Cortex of kidney (tissue), 1 donor: ENCODE measurements at places on chromosomes 12 and 14.

GRCh38 chr14:104830781-104831180 is 29.9 kb downstream of the ZBTB42 start:
- no peak for DNase-seq

DNA sequence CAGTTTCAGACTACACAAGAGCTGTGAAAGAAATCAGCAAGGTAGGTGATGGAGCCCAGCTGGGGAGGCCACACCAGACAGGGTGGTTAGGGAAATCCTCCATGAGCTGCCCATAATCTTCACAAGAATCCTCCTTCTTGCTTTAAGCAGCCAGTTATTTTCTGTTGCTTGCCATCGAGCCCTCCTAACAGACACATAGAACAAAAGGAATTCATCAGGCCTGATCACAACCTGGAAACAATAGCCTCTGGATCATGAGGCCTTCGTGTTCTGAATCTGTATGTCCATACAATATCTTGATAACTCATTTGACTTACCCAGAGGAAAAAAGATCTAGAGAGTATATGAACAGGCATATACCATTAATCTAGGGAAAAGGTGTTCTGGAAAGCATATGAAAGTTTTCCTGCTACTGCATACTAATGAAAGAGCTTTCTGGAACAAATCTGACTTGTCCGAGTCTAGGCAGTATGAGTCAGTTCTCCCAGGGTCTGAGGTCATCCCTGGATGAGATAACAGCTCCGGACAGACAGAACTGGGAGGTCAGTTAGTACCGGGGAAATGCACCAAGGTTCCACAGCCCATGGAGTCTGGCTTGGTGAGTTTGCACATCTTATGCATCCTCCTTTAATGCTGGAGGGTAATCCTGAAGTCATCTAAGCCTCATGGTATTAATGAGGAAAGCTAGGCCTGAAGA is 52.8 kb upstream of the ELK3 start:
- no peak for DNase-seq

DNA sequence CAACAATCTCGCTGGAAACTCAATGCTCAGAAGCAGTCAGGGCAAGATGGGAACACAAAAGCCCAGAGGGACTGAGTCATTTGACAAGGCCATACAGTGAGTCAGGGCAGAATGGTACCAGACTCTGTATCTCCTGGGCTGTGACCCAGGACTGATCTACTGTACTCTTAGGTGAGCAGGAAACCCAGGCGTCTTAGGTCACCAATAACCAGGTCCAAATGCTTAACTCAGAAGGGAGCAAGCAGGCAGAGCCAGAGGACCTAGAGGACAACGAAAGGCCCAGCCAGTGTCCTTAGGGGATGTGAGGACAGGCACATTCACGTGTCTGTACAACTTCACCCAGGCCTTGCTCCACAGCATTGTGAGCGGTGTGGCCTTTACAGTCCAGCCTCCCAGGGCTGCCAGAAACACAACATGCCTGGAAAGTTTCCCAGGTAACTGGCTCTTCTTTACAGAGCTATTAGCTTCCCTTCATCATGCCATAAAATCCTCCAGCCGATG is 69.9 kb downstream of the ARL6IP4 start:
- DNase-seq: no peak

DNA sequence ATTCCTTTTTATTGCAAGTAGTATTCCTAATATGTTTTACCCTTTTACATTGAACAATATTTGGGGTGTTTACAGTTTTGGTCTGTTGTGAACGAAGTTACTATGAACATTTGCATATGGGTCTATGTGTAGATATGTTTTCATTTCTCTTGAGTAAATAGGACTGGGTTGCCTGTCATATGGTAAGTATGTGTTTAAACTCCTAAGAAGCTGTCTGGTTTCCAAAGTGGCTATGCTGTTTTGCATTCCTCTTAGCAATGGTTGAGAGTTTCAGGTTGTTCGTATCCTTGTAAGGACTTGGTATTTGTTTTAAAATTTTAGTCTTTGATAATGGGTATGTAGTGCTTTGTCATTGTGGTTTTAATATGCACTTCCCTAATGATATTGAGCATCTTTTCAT is 6.3 kb downstream of the METAP2 start:
- DNase-seq: no peak

DNA sequence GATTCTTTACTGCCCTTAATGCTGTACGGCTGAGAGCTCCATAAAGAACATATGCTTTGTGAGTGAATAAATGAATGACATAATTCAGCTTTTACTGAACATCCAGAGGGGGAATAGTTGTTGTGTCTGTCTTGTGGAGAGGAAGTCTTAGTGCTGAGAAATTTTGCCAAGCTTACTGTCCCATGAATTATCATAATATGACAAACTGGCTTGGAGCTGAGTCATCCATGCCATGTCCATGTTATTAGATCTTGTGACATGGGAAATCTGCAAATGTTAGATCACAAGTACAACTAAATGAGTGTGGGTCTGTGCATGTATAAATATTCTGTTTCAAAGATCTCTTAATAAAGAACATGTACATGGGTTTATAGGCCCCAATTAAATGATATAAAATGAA is 350.4 kb downstream of the BMP4 start:
- no peak for DNase-seq
